ENCODE measurements at places on chromosomes 4 and X.
A peak's percentile ranks its signal among the peaks of the same experiment; 100 is the strongest.

DNA sequence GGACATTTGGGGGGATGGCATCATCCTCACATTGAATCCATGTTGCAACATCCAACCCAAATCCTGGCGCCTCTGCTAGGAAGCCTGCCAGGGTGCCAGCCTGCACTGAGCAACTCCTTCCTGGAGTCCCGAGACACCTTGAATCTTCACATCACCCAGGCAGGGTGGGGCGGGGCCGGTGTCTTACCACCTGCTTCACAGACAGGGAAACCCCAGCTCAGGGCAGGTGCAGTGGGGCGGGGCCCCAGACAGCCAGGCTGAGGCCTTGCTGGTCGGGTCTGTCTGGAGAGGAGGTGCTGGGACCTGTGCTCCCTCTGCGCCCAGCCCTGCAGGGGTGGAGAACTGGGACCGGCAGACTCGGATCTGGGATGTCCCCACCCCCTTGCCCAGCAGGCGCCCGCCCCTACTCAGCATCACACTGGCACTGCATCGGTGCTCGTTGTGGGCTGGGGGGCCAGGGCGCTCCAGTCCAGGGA lies 31.5 kb upstream of the HTRA3 start:
- DNase-seq, result no peak

DNA sequence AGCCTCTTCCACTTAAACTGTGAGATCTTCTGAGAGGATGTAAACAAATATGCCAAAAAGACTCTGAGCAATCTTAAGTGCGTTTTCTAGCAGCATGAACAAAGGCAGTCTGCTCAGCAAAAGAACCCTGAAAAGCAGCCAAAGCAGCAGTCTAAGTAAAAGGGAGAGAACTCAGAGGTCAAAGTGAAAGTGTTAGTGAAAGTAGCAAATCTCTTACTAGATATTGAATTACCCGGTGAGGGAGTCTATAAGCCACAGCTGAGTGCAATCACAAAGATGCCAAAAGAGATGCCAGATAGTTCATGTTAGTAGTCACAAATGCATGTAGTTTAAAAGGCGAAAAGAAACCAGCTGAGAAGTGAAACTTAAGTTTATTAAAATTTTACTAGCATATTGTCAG lies 7.9 kb upstream of the GNRHR start:
- no peak for DNase-seq

GRCh38 chr4:98470831-98471230 lies 187.6 kb downstream of the TSPAN5 start:
- DNase-seq, result no peak

- no peak for DNase-seq
Observed at GRCh38 chr4:139587446-139587845, 31.4 kb upstream of the SETD7 start.

DNA sequence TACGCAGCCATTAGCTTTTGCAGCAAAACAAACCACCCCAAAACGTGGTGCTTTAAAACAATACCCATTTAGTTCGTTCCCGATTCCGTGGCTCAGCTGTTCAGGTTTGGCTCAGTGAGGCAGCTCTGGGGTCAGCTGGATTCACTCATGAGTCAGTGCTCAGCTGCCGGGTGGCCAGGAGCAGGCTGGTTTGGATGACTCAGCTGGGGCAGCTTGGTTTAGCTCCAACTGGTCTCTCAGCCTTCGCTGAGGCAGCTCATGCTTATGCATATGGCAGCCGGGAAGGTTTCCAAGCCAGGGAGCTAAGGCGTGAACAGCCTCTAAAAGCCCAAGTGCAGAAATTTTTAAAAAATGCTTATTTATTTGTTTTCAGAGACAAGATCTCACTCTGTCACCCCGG lies 13.3 kb upstream of the CD99 start:
- no peak for DNase-seq

DNA sequence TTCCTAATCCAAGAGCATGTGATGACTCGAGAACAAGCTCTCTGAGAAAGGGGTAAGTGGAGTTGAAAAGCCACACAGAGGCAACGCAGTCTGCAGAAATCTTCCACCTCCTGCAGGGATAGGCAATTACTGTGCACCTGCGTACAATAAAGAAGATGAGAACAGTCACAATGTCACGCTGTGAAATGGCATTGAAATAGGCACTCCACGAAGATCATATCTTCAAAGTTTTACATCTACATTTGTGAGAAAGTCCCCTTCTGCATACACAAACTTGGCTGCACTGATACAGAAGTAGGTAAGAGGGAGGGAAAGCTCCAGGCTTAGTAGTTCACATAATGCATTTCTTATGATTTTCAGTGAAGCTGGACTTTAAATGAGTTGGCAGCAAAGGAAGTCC lies 27.1 kb downstream of the DDX60L start:
- DNase-seq, result no peak

- no peak for DNase-seq
Observed at GRCh38 chrX:3609810-3610209, 103.6 kb downstream of the PRKX start.

GRCh38 chr4:182142176-182143085 lies 100.8 kb upstream of the TENM3 start:
- no peak for DNase-seq

DNA sequence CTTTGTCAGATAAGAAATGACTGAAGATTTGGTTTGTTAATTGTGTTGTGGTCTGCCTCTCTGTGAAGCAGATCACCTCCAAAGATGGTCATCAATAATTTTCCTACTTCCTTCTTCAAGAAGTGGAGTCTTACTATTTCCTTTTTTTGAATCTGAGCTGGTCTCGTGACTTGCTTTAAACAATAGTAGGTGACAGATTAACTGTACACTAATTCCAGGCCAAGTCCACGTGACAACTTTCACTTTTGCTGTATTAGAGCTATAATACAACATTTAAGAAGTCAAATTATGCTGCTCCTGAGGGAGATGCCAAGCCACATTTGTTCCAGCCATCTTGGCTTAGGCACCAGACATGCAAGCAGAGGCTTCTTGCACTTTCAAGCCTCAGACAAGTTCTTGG lies 393.8 kb upstream of the GRID2 start:
- DNase-seq, result no peak

- DNase-seq, result no peak
Observed at GRCh38 chrX:49129427-49129826, 5.9 kb upstream of the GPKOW start.

- DNase-seq, result no peak
Observed at GRCh38 chr4:498328-498904, 540 bp downstream of the ZNF721 start.

GRCh38 chr4:90357117-90357710 lies 230.0 kb downstream of the CCSER1 start:
- no peak for DNase-seq

DNA sequence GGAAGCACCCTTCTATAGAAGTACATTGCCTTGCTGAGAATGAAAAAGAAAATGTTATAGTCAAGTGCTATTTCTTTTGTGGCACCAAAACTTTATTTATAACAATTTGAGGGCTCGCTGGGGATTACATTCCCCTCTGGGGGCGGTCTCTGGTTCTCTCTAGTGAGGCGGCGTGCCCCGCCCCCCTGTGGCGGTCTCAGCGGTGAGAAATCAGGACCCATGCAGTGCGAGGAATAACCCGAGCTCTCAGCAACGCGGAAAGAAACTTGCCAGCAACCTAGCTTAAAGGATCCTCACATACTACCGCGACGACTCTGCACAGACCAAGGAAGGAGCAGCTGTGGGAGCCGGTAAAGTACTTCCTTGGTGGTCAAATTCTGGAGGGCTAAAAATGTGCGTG lies 83.4 kb upstream of the SHISA3 start:
- no peak for DNase-seq

DNA sequence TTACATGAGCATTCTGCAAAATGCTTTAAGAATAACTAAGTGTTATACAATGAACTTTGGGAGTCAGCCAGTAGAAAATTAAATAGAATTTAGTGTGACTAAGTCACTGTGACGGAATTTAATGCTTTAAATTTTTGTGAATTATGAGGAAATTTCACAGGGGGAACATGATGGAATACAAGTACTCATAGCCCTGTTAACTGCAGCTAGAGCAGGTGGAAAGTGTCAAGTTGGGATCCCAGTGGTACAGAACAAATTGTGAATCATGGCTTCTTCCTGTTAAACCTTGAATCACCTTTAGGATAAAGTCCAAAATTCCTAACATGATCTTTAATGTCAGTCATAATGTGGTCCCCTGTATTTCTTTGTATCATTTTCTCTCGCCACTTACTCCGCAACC lies 212.2 kb upstream of the CENPE start:
- DNase-seq, result no peak

- DNase-seq, result no peak
Observed at GRCh38 chrX:101750744-101751143, 91.1 kb upstream of the ARMCX2 start.

- no peak for DNase-seq
Observed at GRCh38 chrX:154057791-154058190, 38.1 kb upstream of the IRAK1 start.

- DNase-seq, result peak; percentile 69
Observed at GRCh38 chr4:88378691-88379559, at the start of gene HERC6. Gene HERC6 (plus strand): TSS chr4:88378852. CDS start chr4:88378922, 70 bp downstream.

DNA sequence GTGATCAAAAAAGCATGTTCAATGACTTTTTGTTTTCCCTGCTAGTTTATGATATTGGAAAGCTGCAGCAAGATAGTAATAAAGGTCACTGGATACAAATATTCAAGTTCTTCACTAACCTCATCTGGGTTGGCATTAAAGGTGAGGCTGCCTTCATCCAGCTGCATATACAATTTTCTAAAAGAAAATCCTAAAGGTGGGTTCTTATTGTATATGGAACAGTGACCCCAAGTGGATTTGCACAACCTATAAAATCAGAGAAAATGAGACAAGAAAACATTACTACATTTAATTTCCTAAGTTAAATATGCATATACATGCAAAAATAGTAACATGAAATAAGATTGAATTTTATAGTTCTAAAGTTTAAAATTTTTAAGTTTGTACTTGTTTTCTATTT lies 23.9 kb downstream of the FBXO8 start:
- no peak for DNase-seq

GRCh38 chr4:36652857-36653256 lies 371.4 kb downstream of the DTHD1 start:
- no peak for DNase-seq

DNA sequence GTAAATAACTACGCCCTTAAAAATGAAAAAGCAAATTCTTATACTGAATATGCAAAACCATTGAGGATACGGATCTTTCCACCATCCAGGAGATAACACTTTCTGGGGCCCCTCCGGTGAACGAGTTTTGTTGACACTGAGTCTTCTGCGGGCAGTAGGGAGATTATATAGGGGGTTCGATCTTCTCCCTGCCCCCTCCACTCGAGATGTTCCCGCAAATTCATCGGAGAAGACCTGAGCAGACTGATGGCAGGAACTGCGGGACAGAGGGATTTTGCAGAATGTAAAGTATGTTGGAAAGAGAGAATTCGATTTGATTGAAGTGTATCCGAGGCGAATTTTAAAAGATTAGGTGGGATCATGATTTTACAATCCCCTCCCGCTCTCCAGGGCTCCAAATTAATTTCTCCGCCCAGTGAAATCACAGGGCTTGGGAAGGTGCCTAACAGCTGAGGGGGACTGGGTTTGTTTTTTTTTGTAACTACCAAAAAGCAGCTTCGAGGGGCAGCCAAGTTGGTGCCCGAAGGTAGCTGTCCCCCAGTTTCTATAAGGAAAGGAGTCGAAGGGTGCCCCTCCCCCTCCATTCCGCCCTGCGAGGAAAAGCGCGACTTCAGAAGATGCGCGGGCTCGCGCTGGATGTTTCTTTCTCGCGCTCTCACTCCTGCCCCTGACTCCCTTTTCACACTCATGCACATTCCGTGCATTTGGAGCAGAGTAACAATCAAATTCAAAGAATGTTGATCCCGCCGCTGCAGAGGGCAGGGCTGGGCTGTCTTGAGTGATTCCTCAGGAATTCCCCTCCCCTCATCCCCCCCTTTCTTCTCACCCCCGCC lies 1.2 kb downstream of the TMEM255A start:
- no peak for DNase-seq

- no peak for DNase-seq
Observed at GRCh38 chr4:138897811-138898226, 117.8 kb upstream of the NOCT start.

DNA sequence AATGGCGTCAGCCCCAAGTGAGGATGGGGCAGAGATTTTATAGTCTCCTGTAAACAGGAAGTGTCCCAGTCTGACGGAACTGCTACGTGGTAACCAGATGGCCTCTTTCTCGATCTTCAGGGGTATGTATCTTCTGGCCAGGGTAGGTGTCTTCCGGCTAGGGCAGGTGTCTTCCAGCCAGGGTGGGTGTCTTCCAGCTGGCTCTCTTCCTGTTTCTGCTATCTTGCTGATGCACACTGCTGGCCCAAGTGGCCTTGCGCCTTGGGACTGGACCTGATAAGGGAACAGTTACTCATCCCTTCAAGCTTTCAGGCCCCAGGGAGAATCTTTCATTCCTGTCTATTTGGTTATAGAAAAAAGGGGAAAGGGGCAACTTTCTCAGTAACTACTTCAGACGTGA lies 178.7 kb upstream of the MAGEE2 start:
- no peak for DNase-seq

- DNase-seq, result no peak
Observed at GRCh38 chr4:183249854-183250253, 70.2 kb downstream of the CLDN22 start.

DNA sequence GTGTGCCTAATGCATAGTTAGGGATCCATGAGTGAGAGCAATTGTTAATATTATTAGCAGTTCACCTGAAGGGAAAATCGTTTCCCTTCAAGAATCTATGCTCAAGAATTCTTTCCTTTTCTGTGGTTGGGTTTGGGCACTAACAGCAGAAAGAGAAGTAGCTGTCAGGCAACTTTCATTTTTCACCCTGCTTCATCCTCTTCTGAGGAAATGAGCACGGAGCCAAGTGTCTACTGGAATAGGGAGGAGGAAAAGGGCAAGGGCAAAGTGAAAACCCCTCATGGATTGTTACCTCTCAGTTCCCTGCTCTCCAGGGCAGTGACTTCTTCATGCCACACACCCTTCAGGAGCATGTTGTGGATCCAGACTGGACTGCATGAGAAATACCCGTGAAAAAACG lies 2.6 kb upstream of the HPGDS start:
- DNase-seq, result no peak

DNA sequence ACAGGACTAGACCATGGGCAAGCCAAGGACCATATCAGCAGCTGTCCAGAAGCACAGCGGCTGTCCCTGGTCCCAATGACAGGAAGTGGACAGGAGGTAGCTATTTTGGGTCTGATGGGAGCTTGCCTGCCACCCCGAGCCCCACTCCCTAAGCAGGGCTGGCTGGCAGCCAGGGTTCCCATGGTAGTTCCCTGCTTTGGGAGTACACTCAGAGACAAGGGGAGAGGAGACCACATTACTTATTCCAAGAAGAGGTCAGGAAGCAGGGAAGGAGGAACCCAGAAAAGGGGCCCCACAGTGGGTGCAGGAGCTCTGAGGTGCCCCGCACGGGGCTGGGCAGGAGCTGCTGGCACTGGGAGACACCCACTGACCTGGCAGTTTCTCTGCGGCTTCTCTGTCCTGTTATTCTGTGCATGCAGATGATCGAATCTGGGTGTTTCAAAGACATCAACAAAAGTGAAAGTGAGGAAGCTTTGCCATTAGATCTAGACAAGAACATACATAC lies 36.3 kb downstream of the HTT-AS start:
- DNase-seq, result no peak
